ENCODE measurements at places on chromosomes 1 and 21. TPM values are rescaled to one million over a fixed set of nuclear protein-coding genes. Genes with fewer than 3 reads are reported as not detected.

Gene MIXL1
- not detected for total RNA-seq

Gene OR2AJ1
- total RNA-seq = not detected

Gene CRABP2
- 55.9 TPM for total RNA-seq

Gene KCNT2
- 1.4 TPM for total RNA-seq

Gene CYYR1
- total RNA-seq = not detected

GRCh38 chr1:173867141-173867752 lies 542 bp downstream of the GAS5 start:
- no peak for DNase-seq

DNA sequence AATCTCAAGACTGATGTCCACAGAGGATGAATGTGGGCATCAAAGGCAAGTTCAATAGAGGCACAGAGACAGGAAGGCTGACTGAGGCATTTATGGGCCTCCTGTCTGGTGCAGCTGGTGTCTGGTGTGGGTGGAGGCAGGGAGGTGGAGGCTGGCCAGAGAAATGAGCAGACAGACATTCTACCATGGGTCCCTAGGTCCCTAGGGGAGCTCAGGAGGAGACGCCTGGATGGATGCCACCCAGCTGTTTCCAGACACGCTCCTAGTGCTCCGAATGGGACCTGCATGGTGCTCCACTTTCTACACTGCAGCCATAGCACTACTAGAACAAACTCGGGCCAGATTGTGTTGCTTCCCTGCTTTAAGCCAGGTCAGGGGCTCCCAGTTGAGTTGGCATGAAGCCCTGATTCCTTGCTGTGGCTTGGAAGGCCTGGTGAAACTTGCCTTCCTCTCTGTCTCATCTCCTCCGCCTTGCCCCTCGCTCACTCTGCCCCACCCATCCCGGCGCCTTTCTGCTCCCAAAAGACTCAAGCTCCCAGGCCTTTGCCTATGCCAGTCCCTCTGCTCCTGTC lies 25.3 kb downstream of the PADI2 start:
- DNase-seq = no peak

DNA sequence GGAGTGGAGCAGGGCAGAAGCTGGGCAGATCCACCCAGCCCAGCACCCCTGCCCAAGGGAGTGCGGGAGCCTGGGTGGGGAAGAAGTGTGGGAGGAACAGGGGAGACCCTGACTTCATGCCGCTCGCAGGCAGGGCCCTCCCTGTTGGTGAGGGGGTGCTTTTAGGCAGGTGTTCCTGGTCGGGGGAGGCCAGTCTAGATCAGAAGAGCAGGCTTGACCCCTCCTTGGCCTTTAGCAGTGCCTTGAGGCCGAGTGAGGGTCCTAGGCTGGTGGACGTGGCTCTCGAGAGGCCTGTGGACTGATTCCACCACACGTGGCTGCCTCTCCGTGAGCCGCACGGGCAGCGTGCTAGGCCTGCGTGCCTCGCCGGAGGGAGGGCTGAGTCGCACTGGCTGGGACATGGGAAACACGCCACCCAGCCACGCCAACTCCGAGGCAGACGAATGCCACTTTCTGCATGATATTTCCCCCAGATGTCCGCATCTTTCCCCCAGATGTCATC lies 19.4 kb upstream of the COL18A1 start:
- no peak for DNase-seq

- DNase-seq = no peak
Observed at GRCh38 chr1:162138599-162139181, 69.2 kb downstream of the NOS1AP start.

DNA sequence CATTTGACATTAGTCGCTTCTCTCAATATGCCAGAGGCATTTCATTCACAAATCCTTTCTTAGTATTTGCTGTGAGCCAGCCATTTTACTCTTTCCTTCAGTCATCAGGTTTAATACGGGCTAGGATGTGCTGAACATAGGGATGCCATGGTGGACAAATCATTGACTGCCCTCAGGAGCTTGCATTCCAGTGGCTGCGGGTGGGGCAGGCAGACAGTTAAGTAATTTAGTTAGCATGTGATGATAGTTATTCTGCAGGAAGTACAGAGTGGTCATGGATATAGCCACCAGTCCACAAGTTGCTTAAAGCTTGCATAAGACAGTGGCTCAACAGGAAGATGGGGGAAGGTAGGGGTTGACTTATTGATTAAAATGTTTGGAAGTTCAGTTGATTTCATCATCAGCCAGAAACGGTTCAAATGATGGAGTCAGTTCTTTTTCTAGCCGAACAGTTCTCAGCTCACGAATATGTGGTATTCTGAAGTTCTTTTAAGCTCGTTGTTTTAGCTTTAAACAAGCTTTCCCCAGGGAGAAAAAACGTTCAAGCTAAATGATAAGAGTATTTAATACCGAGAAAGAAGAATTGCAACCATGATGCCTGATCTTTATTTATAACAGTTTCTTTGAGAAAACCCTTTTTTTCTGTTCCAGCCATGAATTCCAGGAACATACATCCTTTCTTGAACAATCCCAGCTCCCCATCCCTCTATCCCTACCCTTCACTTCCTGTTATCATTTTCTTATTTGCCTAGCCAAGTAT lies 1.4 kb downstream of the SLC22A15 start:
- peak; percentile 80 for DNase-seq

DNA sequence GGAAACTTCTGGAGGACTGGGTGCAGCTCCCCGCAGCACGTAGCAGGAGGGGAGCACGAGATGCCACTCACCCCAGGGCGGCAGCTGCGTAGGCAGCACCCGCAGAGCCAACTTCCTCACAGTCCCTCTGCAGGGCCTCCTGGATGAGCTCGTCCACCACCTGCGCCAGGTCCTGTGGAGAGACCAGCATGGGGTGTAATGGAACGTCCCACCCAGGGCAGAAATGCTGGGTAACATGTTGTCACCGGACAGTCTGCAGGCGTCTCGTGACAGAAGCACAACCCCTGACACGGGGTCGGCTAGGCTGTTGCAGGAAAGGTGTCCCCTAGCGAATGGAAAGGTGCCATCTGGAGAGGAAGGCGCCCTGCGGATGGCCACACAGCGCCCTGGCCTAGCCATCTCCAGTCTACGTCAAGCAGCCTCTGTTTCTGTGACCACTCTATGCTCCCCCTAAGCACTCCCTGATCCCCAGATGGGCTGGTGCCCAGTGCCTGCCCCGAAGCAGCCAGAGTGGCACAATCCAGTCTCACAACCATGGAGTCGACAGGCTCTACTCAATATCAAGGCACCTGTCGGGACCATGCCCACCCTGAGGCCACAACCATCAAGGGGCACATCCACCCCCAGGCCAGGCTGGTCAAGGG lies 21.2 kb downstream of the MCM3AP start:
- DNase-seq = no peak

- DNase-seq = no peak
Observed at GRCh38 chr1:160621633-160622413, 25.0 kb downstream of the SLAMF1 start.

- DNase-seq = no peak
Observed at GRCh38 chr1:230163719-230164118, 96.7 kb downstream of the GALNT2 start.

DNA sequence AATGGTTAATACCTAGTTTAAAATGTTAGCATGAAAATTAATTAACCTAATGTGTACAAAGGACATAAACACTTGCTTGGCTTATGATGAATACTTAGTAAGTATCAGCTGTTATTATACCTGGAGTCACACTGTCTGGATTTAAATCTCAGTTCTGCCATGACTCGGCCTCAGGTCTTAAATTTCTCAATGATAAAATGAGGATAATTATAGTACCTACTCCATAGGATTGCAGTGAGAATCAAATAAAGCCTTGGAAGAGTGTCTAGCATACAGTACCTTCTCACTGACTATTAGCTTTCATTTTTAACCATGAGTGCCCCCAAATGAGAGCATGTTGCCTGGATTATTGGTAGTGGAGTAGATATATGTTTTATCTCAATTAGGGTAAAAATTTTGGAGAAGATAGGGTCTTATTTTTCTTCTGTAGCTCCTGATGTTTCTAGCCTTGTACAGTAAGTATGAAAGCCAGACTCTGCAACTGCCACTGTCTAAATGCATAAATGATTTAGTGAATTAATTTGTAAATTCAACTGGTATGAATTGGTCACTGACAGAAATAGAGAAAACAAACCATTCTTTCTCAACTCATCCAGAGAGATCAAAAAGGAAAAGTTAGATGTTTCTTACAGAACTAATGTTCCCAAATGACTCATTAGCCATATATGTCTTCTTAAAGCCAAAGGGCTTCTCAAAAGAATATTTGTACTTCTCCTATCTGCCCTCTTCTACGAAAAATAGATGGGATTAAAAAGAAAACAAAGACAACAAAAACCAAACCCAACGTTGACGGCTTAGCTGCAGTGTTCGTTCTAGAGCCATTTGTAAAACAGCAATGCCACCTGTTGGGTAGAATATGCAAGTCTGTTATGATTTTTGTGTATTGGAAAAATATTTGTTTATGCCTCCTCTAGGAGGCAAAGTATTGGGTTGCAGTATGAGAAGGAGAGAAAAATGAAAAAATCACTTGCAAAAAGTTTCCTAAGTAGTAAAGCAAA lies 53.8 kb upstream of the MROH9 start:
- DNase-seq = peak; percentile 48

GRCh38 chr1:185010361-185010760 lies 35.0 kb upstream of the RNF2 start:
- no peak for DNase-seq
